ENCODE measurements at places on chromosomes 2 and 18.

DNA sequence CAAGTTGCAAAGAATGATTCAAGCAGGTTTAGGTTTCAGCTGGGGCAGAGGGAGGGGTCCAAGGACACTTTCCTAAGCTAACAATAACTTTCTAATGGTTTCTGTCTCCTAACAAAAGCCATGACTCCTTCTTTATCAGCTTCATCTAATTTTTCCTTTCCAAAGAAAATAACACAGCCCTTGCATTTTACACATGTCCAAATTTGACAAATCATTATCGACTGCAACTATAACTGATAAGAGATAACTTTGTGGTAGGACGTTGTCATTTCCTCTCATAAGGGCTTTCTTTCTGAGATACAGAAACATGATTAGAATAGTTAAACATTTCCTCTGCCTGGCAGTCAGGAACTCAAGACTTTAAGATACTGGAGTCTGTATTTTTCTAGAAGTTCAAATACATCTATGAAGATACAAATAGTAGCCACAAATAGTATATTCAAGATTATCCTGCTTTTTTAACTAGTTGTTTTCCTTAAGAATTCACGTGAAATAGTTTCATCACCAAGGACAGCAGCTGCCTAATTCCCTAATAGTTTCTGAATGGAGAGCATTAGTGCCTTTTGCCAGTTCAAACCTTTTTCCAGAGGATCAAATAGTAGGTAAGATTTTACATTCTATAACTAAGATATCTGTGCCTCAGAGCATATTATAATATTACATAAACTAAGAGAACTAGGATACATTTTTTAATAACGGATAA, 263.2 kb downstream of the EXOC6B start:
- DNase-seq, result no peak

DNA sequence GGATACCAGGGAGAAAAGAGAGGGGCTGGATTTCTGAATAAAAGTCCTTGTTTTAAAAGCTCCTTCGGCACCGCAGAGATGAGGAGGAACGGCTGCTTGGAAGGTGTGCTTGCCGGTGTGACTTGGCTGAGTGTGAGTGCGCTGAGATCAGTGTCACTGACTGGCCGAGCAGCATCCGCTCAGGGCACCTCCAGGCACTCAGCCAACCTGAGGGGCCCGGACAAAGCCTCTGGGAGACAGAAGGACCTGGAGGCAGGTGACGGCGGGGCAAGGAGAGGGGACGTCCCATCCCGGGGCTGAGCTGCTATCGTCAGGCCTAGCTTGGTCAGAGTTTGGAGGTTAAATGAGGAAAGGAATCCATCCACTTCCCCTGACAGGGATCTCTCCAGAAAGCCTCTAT, 16.8 kb upstream of the ALLC start:
- no peak for DNase-seq

GRCh38 chr18:21452796-21453510, 147.6 kb downstream of the ESCO1 start:
- no peak for DNase-seq

- no peak for DNase-seq
These were observed 32.7 kb upstream of the SERTAD2 start for GRCh38 chr2:64686283-64686956.

- DNase-seq, result no peak
These were observed 275.2 kb upstream of the LRRTM1 start for GRCh38 chr2:80579756-80580155.

GRCh38 chr2:46002947-46003346, 294.3 kb upstream of the EPAS1 start:
- DNase-seq, result no peak

- no peak for DNase-seq
These were observed 30.8 kb downstream of the TBC1D8 start for GRCh38 chr2:101120124-101120996.

DNA sequence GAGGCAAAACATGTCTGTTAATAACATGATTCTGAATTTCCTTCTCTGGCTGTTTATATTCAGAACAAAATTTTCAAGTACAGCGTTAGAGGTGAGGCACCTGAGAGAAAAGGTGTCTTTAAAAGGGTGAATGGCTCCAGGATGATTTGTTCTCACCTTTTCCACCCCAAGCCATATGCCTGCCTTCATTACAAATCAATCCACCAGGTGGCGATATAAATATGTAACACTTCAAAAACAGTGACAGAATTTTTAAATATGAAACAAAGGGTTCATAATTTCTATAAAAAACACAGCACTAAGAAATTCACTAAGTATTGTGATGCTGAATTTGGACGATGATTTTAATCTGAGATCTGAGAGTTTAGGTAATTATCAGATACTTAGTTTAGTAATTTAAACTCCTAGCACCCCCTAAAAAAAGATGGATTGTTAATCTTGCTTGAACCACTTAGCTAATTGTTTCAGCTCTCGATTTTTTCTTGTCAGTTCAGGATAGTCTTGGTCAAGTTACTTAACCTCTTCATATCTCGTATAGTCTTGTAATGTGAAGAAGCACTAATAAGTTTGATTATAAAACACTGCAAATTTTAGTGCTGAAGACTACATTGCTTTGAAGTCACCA, 528.8 kb downstream of the CPS1 start:
- DNase-seq, result peak; percentile 10

- DNase-seq, result no peak
These were observed 122.3 kb downstream of the CHST9 start for GRCh38 chr18:27062802-27063201.

GRCh38 chr18:32893915-32894314, 121.1 kb upstream of the KLHL14 start:
- DNase-seq, result no peak

DNA sequence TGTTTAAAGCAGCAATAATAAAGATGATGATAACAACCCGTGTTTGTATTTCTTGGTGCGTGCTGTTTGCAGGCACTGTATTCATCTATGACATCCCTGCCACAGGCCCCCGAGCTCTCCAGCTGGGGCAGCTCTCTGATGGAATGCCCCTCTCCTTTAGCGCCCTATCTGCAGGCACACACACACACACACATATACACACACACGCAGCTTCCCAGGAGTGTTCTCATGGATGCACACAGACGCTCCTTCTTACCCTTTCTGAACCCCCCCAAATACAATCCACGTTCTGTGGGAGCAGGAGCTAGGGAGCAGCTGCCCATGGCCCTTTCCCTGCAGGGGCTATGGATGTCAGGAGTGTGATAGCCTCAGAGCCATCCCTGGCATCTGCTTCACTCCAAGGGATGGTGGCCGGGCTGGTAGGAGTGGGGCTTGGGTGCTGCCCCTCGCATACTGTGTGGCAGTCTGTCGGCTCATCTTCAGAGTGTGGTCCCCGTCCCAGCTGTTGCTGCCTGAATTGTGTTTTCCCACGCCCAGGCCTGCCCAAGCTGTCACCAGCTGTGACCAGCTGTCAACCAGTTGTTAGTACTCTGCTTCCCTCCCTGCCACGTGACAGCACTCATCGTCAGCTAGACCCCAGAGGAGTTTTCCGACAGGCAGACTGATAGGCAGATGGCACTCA, 50.8 kb upstream of the MYCN start:
- DNase-seq, result no peak

DNA sequence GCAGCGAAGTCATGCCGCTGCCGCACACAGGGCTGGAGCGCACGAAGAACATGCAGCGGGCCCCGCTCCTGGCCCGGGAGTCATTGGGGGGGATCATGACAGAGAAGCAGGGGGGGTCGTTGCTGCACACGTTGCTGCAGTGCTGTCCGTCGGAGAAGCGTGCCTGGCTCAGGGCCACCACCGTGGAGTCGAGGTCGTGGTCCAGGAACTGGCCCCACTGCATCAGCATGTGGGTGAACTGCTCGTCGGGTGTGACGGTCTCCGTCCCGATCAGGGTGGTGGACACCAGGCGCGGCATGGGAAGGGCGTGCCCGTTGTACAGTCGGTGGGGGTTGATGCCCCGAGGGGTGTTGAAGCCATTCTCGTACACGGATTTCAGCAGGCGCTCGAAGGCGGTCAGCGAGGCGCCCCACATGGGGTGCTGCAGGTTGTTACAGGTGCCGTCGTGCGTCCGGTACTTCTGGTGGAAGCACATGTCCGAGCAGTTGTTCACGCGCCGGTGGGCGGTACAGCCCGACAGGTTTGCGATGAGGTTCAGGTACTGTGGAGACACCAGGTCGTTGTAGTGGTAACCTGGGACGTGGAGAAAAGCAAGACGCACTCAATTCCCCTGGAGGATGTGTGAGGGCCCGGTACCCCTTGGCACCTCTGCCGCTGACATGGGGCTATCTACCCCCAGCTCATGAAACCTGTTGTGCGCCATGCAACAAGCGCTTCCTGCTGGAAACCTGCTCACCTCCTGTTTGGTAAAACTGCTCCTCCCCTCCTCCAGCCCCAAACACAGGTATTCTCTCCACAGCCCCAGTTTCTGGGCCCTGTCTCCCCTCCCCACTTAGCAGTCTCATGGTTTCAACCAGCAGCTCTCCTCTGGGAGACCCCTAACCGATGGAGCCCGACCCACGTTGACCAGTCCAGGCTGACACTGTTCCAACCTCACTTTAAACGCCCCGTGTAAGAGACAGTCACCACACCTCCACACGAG, 94.9 kb downstream of the PXDN start:
- no peak for DNase-seq

DNA sequence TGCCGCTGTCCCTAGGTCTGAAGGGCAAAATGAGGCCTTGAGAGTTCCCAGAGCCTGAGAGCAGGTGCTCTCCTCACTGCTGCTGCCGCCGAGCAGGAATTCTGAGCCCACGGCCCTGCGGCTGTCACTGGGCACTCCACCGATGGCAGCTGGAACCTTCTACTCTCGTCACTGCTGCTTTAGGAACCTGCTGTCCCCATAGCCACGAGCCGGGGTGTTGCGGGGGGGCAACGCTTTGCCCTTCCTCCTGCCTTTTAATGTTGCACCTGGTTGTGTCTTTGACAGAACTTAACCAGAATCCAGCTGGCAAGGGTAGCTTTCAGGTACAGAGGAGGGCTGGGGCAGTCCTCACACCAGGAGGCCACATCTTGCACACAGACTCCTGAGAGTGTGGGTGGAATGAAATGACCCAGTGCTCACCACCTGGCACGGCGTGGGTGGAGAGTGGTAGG, 32.3 kb downstream of the NCK2 start:
- DNase-seq, result no peak

- no peak for DNase-seq
These were observed 10.7 kb downstream of the AMER3 start for GRCh38 chr2:130766037-130766436.

- no peak for DNase-seq
These were observed 577.4 kb downstream of the CPS1 start for GRCh38 chr2:211133766-211134165.

DNA sequence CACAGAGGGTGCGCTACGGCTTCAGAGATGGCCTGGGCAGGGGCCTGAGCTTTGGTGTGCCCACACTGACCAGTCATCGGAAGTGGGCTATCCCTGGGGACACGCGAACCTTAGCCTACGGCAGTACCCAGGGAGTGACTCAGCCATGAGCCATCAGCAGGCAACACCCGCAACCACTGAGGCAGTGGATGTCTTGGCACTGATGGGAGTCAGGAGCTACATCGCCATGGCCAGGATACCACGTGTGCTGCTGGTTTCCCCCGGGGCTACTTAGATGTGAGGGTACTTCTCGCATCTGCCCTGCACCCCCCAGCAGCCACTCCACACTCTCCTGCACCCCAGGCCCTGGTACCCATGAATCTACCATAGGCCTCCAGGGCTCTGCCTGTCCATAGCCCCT, 12.8 kb upstream of the HPCAL1 start:
- no peak for DNase-seq

DNA sequence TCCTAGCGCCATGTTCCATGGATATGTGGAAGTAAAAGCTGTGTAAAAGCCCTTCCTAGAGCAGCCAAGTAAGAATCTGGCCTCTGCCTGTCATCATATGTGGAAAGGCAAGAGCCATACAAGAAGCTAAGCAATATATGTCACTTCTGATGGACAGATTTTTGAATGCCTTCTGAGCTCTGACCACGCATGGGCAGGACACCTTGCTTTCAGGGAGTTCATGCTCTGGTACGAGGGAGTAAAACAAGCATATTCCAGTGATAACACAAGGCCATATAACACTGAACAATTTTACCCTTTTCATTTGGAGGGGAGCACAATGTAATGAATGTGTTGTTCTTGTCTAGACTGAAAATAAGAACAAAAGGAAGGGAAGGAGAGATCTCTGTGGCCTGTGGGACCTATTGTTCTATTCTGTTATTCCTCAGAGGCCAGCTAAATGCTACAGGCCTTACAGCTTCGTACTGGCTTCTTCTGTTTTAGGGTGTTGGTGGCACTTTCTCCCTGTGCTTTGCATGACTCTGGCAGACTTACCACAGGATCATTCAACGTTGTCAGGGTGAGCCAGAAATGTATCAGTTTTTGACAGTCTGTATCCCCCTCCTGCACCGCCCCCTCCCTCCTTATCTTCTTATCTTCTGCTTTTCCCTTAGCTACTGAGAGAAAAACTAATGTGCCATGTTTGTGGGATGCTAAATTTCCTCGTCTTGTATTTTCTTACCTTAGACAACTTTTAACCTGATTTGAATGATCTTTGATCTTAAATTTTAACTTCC, 99.5 kb downstream of the MAP4K4 start:
- no peak for DNase-seq

- peak; percentile 41 for DNase-seq
These were observed 38.1 kb upstream of the STAT1 start for GRCh38 chr2:191051825-191052778.

GRCh38 chr2:12175323-12175722, 428.9 kb downstream of the LPIN1 start:
- no peak for DNase-seq

- no peak for DNase-seq
These were observed 22.0 kb downstream of the RELCH start for GRCh38 chr18:62209046-62209445.

DNA sequence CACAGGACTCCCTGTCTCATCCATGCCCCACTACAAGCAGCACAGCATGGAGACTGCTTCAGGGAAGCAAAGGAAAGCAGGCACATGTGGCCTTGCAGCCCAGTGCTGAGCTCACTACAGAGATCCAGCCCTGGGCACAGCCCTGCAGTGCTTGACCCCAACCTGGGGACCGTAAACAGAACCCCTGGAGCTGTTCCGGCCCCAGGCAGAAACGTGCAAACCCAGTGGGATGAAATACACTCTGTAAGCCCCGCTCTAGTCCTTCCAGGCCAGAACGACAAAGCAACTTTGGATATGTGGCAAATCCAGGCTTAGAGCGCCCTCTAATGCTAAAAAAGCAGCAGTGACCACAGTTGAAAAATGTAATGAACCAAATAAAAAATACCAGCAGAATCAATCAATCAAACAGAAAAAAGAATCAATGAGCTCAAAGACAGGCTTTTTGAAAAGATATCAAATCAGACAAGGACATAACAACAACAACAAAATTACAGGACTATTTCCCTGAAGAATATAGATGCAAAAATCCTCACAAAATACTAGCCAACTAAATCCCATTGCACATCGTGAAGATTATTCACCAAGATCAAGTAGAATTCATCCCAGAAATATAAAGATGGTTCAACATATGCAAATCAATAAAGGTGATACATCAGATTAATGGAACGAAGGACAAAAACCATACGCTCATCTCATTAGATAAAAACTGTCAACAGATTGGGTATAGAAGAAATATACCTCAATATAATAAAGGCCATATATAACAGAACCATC, 45.6 kb downstream of the ZNF519 start:
- DNase-seq, result peak; percentile 45

Measured in GM10248 (cell line).